ENCODE measurements at places on chromosomes 13 and 19. TPM values are rescaled to one million over a fixed set of nuclear protein-coding genes. Genes with fewer than 3 reads are reported as not detected.

The DZIP1 gene
- not detected for polyA plus RNA-seq

The GPR183 gene
- polyA plus RNA-seq, result 459 TPM

The FUT2 gene
- polyA plus RNA-seq, result not detected

The NAPA gene
- polyA plus RNA-seq, result 135 TPM

The KLK2 gene
- polyA plus RNA-seq, result not detected
